Activated effector memory CD4-positive, alpha-beta T cell treated with Interleukin-2 at 50 U/mL for 16 hours (primary cell): ENCODE measurements at places on chromosomes 16 and 17.

GRCh38 chr16:50718061-50718760 is 23.7 kb upstream of the CYLD start:
- DNase-seq: no peak

GRCh38 chr17:51640108-51640622 is 379.8 kb downstream of the UTP18 start:
- DNase-seq: no peak

DNA sequence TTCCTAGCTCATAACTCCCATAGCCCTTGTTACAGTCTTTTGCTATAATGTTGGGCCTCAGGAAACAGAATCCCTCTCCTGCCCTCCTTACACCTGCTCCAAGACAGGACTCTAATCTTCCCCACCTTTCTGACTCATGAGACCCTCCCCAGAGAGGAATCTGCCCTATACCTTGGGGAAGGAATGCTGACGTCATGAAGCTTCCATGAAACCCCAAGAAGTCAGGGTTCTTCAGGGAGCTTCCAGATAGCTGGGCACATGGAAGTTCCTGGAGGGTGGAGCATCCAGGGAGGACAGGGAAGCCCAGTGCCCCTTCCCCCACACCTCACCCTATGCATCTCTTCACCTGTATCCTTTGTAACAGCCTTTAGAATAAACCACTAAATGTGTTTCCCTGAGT is 285.7 kb downstream of the SOX9 start:
- DNase-seq: no peak

- DNase-seq: peak; percentile 70
These were observed 29.4 kb downstream of the HMOX2 start for GRCh38 chr16:4505356-4506147.

DNA sequence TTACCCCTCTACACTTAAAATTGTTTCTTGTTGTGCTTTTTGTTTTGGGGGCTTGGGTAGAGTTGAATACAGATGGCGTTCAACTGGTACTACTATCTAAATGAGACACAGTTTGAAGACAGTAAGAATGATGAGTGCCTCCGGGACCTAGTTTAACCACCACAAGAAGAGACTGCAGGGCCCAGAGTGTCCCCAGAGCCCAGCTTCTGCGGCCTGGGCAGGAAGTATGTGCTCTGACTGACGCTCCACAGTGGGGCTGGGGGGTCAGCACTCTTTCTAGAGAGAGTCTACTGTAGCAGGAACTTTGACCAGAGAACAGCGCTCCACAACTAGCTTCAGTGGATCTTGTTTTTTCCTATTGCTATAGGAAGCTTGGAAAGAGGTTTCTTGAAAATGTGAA is 174.0 kb downstream of the VPS53 start:
- no peak for DNase-seq
